ENCODE measurements at places on chromosomes 2 and 18. TPM values are rescaled to one million over a fixed set of nuclear protein-coding genes. Genes with fewer than 3 reads are reported as not detected.
A peak's percentile ranks its signal among the peaks of the same experiment; 100 is the strongest.

Gene L3MBTL4
- polyA plus RNA-seq: not detected

Gene NTSR2
- not detected for polyA plus RNA-seq

DNA sequence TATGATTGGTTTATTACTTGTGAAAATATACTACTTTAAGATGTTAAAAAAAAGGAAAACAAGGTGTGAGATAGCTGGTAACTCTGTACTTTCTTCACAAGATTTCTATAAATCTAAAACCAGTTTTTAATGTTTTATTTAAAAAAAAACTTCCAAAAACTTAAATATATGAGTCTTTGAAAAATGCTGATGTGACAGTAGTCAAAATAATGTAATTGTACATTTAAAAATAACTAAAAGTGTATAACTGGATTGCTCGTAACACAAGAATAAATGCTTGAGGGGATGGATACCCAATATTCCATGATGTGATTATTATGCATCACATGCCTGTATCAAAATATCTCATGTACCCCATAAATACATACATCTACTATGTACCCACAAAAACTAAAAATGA is 464.9 kb downstream of the NYAP2 start:
- DNase-seq: no peak

Gene HADHA
- 111 TPM for polyA plus RNA-seq

Gene CRYGC
- not detected for polyA plus RNA-seq

Gene NGEF
- 0.11 TPM for polyA plus RNA-seq

DNA sequence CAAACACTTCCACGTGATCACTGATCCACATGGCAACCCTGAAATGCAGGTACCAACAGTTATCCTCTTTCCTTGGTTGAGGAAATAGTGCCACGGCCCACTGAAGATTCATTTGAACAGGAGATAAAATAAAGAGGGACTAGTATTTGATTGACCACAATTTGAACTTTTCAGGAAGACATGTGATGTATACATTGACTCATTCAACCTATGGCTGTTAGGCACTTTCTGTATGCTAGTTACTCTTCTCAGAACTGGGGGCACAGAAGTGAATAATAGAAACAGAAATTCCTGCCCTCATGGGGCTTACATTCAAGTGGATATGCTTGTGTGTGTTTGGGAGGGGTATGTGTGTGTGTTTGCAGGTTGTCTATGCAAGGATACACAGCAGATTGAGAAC is 199.6 kb downstream of the PRKCE start:
- DNase-seq: no peak

- DNase-seq: no peak
Measured at GRCh38 chr2:172860336-172860707, 124.7 kb downstream of the RAPGEF4 start.

- peak; percentile 21 for DNase-seq
Measured at GRCh38 chr2:6556755-6557154, 309.0 kb downstream of the CMPK2 start.

GRCh38 chr18:34280653-34281052 is 55.9 kb upstream of the NOL4 start:
- DNase-seq: no peak

DNA sequence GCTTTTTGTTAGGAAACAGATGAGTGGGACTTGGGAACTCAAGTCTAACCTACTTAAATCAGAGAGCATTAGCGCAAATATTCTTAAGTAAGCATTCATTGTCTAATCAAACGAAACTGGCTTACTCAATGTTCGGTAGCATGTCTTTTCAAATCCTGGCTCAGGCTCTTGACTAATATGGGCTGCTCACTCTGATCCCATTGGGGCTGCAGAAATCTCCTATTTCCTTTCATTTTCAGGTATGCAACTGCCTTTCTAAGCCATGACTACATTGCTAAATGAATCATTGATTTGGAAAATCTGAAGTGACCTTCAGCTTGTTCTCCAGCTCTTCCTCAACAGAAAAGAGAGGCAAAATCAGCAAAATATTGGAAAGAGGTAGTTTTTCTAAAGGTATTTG is 2084.4 kb upstream of the PIK3C3 start:
- no peak for DNase-seq

Gene RUFY4
- polyA plus RNA-seq: not detected
